Activated T-cell treated with anti-CD3 and anti-CD28 coated beads, Interleukin-2, amount 50 U/mL, for 1 hour (primary cell): ENCODE measurements at places on chromosomes 16 and 17.
A peak's percentile ranks its signal among the peaks of the same experiment; 100 is the strongest.

- DNase-seq = peak; percentile 64
Measured at GRCh38 chr17:76199469-76199868, 40.8 kb downstream of the RNF157 start.

DNA sequence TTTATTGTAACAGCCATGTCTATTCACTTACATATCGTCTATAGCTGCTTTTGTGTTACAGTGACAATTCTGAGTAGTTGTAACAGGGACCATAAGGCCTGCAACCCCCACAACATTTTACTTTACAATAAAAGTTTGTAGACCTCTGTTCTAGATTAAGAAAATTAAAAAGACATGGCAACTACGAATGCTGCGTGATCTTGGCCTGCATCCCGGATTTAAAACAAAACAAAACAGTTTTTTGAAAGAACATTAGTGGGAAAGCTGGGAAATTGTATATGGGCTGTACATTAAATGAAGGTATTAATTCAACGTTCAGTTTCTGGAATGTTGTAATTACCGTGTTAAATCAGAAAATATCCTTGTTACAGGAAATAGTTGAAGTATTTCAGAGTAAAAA lies 64.1 kb downstream of the RMI2 start:
- no peak for DNase-seq

GRCh38 chr16:69340095-69340644 lies 598 bp downstream of the NIP7 start:
- DNase-seq = no peak

GRCh38 chr17:15498107-15498506 lies 30.7 kb upstream of the CDRT4 start:
- no peak for DNase-seq

DNA sequence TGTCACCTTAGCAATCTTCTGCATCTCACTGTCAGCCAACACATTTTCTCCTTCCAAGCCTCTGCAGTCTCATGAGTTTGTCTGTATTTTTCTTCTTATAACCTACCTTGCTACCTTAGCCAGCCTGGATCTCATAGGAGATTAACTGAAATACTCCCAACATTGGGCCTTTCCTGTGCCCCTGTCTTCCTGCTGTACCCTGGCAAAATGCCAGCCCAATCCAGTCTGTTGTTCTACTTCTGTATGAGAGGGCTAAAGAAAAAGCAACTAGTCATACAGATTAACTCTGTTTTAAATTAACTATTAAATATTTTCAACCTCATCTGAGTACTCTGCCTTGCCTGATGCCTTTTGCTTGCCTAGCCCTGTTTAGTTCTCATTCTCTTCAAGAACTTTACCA lies 18.4 kb downstream of the GOSR1 start:
- no peak for DNase-seq

GRCh38 chr16:983044-984030 lies 1.8 kb downstream of the SOX8 start:
- DNase-seq = no peak

DNA sequence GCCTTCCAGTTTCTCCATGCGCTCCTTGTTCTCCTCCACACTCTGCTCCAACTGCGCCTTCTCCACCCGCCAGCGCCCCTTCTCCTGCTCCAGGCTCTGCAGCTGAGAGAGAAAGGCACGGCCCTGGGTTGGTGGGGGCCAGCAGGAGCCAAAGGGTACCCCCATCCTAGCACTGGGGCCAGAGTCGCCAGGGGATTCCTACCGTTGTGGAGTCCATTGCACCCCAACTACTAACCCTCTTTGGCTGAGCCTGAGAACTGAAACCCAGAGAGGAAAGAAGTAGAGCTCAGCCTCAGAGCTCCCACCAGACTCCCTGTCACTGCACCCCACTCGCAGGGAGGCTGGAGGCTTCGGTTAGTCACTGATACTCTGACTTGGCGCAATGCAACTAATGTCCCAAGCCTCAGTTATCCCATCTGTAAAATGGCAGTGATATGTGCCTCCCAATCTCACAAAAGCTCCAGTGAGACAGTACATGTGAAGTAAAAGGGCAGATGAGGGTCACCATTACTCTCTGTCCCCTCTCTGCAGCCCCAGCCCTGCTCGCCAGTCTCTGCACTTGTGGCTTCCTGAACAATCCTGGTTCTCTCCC lies 6.2 kb upstream of the SAMD14 start:
- no peak for DNase-seq

DNA sequence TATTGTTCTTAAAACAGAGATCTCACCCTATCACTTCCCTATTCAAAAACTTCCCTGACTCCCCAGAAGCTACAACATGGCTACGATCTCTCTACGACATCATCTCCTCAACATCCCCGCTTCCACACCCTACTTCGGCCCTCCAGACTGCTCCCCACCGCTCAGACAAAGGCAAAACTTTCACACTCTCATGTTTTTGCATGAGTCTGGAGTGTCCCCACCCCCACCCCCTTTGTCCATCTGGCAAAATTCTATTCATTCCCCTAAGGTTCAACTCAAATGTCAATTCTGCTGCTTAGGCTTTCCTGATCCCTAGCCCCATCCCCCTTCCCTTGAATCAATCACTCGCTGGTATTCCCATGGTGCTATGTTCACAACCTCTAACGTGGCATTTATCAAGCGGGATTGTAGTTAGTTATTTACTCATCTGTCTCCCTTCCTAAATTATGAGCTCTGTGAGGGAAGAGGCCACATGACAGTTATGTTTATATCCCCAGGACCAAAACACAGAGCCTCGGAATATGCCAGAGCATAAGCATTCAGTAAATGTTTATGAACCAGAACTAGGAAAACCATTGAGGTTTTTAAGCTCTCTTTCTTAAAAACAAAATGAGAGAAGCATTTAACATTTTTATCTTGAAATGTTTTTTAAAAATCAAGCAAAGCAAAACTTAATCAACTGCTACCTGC lies 55.9 kb downstream of the STX8 start:
- no peak for DNase-seq

- DNase-seq = no peak
Measured at GRCh38 chr16:88593489-88593888, 23.3 kb downstream of the ZC3H18 start.

- DNase-seq = no peak
Measured at GRCh38 chr16:49664221-49665215, 191.4 kb downstream of the ZNF423 start.

- no peak for DNase-seq
Measured at GRCh38 chr17:75902406-75902805, 2.3 kb downstream of the MRPL38 start.

DNA sequence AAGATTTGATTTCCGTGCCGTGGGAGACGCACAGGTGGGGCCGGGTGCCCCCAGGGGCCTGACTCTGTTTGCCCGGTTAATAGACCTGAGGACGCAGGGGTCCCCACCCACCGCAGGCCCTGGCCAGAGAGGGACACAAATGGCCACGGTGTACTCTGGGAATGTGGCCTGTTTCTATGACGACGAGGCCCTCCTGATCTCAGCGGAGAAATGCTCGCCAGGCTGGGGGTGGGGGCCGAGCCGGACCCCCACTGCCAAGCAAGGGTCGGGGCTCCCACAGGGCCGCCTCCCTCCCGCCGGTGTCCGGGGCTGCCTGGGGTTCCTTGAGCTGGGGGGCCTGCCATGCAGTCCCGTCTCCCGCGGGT lies 24.5 kb upstream of the C1QTNF8 start:
- DNase-seq = no peak

DNA sequence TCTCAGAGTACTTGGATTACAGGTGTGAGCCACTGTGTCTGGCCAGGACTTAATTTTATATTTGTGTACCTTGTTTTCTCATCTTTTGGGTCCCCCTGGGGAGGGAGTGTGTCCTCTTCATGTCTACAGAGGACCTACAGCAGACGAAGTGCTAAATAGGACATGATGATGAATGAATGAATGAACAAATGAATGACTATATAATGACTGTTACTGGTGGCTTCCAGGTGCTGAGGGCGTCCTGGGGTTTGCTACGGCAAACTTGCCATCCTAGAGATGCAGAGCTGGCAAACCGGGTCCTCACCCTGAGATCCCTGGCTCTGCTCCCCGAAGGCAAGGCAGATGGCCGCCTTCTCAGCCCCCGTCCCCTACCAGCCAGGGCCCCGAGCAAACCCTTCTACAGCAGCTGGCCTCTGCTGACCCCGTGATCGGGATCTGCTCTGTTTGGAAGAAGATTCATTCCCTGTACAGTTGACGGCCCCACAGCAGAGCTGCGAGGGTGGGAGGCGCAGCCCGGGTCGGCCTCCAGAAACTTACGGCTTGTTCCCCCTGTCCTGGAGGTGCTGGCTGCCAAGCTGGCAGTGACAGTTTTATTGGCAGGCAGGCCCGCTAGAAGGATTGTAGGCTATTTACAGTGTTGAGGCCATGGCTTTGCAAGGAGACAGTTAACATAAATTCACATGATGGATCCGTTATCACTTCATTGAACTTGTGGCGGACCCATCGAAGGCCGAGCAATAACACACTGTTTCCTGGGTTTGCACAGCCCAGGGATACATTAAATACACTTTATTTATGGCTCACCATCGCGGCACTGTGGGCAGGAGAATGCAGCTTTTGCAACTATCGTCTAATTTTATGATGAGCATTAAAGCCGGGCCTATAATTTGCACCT lies 197.7 kb upstream of the GSE1 start:
- DNase-seq = peak; percentile 6

- no peak for DNase-seq
Measured at GRCh38 chr17:27654136-27654535, 23.1 kb downstream of the LGALS9 start.

GRCh38 chr17:67208232-67208631 lies 36.8 kb downstream of the HELZ start:
- DNase-seq = no peak

GRCh38 chr16:54318941-54319340 lies 32.4 kb upstream of the IRX3 start:
- DNase-seq = no peak

DNA sequence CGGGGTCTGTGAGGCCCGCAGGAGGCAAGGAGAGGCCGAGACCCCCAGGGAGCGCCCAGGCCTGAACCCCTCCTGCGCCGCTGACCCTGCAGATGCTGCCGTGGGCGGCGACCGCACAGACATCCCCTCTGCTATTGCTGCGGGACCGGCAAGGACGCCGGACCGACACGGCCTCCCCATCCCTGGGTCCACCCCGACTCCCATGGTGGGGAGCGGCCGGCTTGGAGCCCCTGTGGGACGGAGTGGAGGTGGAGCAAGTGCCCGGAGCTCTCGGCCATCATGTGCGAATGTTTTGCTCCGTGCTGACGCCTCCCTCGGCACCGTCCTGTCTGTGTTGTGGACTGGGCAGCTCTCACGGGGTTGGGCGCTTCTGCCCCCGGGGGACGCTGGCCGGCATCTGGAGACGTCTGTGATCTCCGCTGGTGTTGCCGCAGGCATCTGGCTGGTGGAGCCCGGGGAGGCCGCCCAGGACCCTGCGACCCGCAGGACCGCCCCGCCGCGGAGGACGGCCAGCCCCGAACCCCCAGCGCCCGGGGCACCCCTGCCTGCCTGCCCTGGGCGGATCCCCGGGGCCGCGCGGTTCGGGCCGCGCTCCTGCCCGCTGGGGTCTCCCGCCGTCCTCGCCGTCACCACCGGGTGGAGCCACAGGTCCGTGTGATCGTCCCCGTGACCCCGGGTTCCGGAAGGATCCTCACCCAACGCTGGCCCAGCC lies 12.8 kb upstream of the GNG13 start:
- peak; percentile 67 for DNase-seq

DNA sequence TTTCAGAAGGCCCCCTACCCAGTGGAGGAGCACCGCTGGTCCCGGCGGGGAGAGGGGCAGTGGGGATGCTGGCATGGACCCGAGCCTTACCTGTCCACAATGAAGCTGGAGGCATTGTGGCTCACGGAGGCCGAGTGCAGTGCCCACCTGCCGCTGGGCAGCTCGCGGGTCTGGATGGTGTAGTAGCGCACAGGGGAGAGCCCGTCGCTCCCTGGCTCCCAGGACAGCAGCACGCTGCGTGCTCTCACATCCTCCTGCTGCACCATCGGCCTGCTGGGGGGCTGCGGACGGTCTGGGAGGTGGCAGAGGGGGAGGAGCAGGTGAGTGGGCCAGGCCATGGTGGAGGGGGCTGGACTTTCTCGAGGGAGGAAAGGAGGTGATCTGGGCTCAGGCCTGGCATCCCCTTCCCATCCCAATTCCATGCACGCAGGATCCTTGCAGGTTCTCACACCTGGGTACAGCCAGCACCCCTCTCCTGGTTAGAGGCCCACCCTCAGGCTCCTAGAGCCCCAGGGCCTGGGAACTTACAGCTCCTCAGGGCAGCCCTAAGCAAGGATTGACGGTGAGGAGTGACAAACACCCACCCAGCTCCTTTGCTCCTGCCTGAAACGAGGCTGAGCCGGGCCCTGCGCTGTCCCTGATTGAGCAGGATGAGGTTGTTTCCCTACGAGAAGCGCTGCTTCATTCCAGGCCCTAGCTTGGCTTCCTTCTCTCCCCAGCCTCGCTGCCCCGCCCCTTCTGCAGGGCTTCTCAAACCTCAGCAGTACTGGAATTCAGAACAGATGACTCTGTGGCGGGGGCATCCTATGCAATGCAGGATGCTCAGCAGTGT lies 76.2 kb upstream of the CDC42EP4 start:
- no peak for DNase-seq

- no peak for DNase-seq
Measured at GRCh38 chr16:64363039-64363438, 758.8 kb downstream of the CDH11 start.

GRCh38 chr16:89949756-89950155 lies 1.2 kb downstream of the DEF8 start:
- DNase-seq = no peak

- no peak for DNase-seq
Measured at GRCh38 chr16:17203424-17203823, 267.3 kb downstream of the XYLT1 start.

DNA sequence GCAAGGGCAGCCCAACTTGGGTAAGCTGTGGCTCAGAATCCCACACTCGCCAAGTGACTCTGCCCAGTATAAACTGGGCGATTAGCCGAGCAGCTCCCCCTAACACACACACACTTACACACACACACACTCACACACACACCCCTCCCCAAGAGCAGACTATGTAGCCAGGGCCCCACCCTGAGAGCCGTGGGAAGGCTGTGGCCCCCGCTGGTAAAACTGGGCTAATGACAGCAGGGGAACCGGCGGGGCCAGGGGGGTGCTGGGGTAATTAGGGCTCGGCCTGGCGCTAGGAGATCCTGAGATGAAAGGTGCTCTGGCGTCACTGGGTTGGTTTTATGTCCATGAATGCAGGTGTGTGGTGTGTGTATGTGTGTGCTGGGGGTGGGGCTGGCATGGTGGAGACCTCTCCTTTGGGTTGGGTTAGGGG lies 1.1 kb upstream of the THRA start:
- DNase-seq = no peak
